ENCODE measurements at places on chromosomes 6 and 20.

DNA sequence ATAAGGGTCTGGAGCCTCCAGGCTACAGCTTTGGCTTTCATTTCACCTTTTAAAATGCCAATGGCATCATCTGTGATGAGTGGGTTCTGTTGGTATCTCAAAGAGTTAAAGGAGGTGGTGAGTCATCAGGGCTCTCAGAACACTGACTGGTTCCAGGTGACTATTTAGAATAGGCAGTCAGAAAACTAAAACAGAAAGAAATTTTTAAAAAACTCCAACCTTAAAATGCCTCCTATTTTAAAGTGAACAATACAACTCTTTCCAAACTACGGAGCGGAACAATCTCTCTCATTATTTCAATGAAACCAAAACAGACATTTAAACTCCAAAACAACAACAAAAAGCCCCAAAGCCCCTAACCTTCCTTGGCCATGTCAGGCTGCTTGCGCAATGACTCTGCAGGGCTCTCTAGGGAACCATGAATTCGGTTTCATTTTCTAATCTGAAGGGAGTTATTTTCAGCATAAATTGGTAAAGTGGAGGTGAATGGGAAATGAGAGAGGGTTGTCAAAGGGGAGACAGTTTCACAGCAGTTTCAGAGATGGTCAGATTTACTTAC, 194.9 kb downstream of the KIF6 start:
- no peak for DNase-seq

DNA sequence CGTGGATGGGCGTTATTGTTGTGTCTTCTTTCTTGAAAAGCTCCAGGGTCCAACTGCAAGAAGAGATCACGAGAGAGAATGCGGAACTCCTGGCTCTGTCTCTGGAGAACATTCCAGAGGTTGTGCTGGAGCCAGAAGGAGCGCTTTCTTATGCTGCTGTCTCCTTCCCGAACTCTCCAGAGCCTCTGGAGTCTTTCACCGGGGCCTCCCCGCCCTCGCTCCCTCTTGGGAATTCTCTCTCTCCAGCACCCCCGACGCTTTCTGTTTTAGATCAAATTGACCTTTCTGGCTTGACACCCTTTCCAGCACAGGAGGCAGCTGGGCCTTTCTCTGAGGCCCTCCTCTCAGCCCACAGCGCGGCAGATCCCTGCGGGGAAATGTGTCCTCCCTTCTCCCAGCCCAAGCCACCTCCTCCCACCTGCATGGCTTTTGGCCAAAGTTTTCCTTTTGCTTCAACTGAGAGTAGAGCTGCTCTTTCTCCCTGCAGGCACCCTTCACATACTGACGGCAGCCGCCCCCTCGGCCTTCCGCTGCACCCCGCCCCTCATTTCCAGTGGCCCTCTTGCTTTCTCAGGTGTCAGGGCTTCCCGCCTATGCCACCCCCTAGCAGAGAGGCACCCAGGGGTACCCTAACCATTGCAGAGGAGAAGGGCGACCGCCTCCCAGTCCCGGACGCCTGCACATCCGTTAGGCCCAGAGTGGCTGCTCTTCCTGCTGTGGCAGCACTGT, 6.6 kb upstream of the CCR6 start:
- no peak for DNase-seq

DNA sequence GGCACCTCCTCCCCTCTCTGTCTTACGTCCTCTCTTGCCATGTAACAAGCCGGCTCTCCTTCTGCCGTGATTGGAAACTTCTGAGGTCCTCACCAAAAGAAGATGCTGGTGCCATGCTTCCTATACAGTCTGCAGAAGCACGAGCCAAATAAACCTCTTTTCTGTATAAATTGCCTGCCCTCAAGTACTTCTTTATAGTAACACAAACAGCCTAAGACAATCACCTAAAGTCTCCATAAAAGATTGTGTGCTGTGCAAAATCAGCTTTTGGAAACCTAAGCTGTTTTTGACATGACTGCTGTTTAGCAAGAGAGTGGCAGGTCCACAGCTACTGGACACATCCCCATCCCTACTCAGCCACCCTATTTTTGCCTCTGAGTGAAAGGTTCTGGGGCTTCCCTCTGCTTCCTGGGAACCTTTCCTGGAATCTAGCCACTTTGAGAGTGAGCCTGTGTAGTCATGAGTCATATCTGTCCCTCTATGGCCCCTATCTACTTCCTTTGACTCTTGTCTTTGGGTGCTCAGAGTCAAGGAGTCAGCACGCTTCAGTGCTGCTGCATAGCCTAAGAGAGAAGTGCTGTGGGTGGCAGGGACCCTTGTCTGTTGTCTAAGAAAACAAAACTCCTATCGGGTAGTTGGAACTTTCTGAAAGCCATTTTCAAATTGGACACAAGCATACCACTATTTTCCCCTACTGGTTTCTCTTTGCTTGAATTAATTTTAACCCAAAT, 110.0 kb downstream of the PPP1R14C start:
- no peak for DNase-seq

DNA sequence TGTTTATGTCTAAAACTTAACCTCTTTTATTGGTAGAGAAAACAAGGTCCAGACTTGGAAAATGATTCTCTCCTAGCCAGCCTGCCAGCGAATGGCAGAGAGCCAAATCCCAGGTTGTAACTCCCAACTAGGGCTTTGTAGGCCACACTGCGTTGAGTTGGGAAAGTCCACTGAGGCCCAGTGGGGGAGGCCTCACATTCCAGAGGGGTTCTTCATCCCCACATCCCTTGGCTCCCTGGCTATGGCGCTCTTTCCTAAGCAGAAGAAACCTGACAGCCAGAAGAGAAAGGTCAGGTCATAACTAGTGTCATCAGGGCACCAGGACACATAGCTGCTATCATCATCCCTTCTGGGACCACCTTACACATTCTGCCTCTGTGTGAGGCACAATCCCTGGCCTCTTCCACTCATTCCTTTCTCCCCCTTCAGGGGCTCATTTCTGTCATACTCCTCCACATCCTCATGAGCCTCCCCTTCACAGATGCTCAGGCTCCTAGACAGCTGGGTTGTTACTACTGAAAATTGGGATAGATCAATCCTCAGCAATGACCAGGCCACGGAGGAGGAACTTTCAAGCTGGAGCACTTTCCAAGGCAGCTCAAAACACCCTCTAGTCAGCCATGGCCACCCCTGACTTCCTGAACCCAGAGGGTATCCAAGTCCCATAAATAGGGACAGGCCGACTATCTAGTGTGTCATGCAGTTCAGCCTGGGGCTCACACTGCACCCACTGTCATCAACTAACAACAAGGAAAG, 48.6 kb downstream of the TCP11 start:
- no peak for DNase-seq

DNA sequence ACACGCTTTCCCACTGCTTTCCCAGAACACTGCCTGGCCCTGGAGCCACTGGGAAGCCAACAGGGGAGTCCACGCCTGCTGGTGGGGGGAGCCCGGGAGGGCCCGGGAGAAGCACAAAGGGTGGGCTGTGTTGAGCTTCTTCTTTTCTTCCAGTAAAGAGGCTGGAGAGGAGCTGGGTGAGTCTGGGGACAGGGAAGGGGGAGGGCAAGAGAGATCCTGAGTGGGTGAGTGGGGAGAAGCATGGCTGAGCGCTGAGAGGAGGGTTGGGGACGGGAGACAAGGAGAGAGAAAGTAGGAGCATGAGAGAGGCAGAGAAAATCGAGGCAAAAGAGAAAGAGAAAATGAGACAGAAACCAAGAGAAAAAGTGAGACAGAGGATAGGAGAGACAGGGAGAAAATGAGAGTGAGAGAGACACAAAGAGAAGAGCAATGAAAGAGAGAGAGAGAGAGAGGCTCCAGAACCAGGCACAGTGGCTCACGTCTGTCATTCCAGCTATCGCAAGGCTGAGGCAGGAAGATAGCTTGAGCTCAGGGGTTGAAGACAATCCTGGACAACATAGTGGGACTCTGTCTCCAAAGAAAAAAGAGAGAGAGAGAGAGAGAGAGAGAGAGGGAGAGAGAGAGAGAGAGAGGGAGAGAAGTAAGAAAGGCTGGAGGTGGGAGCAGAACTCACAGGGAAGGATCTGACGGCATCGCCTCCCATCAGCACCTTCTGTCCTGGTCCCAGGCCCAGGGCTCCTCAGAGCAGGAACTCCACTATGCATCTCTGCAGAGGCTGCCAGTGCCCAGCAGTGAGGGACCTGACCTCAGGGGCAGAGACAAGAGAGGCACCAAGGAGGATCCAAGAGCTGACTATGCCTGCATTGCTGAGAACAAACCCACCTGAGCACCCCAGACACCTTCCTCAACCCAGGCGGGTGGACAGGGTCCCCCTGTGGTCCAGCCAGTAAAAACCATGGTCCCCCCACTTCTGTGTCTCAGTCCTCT, 2.0 kb downstream of the LST1 start:
- no peak for DNase-seq

DNA sequence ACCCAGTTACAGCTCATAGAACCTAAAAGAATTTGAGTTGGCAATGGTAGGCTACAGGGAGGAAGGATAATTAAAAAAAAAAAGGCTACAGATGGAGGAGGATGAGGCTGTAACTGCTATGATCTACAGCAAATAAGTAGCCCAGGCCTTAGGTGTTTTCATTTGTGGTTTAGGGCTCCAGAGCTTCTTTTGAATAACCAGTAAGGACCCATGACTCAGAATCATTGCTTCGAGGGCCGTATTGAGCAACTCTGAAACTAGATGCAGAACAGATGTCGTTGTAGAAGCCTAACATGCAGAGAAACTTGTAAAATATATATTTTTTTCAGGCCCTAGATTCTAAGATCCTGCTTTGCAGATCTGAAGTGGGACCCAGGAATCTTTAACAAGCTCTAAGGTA, 19.0 kb upstream of the ASIP start:
- no peak for DNase-seq

GRCh38 chr20:42941629-42942028, 248.1 kb downstream of the PTPRT start:
- no peak for DNase-seq

- DNase-seq, result peak; percentile 47
These were observed 2.2 kb downstream of the SLC13A3 start for GRCh38 chr20:46648903-46649649.

- no peak for DNase-seq
These were observed 341.8 kb downstream of the SYNE1 start for GRCh38 chr6:152295346-152295745.

GRCh38 chr20:4086771-4087687, 71.7 kb upstream of the RNF24 start:
- DNase-seq, result peak; percentile 62

Measured in hematopoietic multipotent progenitor cell treated with erythropoietin and hydrocortisone succinate and interleukin-3 and kit ligand, for 8 days (in vitro differentiated cells).